ENCODE measurements at places on chromosomes 3 and 15.

DNA sequence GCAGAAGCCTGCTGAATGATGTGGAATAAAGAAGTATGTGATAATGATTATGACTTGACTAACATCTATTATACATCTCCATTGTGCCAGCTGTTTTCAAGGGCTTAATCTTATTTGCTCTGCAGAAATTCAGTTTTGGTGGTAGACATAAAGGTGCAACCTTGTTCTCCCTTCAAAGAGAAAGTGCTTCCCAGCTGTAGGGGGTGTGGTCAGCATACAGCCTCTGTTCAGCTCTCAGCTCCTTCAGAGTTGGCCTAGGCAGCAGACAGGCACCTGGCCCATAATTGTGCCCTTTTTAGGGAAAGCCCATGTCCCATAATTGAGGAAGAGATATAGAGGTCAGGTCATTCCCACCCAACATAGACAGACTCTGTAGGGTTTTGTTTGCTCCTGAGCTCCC, 104.3 kb upstream of the EOMES start:
- no peak for DNase-seq

DNA sequence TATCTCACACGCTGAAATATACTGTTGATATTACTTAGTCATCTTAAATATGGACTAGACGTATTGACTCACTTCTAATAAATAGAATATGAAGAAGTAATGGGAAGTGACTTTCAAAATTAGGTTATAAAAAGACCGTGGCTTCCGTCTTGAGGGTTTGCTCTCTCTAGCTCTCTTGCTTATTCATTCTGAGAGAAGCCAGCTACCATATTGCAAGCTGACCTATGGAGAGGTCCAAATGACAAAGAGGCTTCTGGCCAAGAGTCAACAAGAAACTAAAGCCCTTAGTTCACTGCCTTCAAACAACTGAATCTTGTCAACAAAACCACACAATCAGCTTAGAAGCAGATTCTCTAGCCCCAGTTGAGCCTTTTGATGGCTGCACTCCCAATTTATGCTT, 46.1 kb downstream of the SLC9C1 start:
- DNase-seq, result no peak

DNA sequence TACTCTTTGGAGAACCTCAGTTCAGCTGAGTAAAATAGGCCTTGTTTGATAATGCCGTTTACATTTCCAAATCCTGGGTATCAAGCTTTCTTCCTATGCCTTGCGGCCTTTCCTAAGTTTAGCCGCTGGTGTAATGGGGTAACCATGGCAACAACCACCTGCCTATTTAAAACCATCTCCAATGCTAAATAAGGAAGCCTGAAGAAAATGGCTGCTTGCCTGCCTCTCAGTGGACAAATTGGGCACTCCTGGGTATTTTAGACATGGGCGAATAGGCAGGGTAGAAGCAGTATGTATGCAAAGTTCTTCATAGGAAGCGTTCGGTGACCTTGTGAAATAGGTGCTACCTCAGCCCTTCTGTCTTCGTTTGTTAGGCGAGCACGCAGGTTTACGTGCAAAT, 122.7 kb downstream of the DGKG start:
- no peak for DNase-seq

DNA sequence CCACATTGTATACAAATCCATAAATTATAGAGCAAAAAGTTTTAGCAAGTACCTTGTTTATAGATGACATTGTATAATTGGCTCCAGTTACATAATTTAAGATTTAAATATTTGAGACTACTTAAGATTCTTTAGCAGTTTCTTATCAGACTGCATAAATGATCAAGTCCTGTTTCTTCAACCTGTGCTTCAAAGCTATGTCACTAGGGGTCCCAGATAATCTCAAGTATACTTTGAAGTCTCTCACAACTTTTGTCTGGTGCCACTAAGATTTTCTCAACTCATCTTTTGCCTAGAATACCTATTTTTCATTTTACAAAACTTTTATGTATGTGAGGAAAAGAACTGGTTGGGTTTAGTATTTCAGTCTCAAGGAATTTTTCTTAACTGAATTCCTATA, 205.5 kb downstream of the STAG1 start:
- DNase-seq, result no peak

- DNase-seq, result no peak
Observed at GRCh38 chr3:47578119-47578632, 489 bp downstream of the CSPG5 start.

- no peak for DNase-seq
Observed at GRCh38 chr15:60660290-60661051, 181.5 kb upstream of the ICE2 start.

GRCh38 chr15:80760960-80761359, 18.2 kb upstream of the CEMIP start:
- no peak for DNase-seq

GRCh38 chr15:89806210-89806558, 8.5 kb downstream of the ANPEP start:
- no peak for DNase-seq

DNA sequence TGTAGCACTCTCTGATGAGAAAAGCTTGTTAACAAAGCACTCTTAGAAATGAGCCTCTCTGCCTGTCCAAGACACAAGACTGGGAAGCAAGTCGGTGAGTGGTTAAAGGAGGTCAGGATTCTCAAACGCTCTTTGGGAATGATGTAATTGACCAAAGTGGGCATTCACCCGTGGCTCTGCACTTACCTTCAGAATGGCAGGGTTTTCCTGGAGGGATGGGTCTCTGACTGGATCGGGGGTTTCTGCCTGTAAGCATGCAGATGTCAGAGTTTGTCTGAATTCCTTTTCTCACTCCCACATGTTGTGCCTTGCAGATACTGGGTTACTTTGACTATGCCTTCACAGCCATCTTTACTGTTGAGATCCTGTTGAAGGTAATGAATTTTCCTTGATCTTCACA, 106.3 kb downstream of the CHDH start:
- no peak for DNase-seq

DNA sequence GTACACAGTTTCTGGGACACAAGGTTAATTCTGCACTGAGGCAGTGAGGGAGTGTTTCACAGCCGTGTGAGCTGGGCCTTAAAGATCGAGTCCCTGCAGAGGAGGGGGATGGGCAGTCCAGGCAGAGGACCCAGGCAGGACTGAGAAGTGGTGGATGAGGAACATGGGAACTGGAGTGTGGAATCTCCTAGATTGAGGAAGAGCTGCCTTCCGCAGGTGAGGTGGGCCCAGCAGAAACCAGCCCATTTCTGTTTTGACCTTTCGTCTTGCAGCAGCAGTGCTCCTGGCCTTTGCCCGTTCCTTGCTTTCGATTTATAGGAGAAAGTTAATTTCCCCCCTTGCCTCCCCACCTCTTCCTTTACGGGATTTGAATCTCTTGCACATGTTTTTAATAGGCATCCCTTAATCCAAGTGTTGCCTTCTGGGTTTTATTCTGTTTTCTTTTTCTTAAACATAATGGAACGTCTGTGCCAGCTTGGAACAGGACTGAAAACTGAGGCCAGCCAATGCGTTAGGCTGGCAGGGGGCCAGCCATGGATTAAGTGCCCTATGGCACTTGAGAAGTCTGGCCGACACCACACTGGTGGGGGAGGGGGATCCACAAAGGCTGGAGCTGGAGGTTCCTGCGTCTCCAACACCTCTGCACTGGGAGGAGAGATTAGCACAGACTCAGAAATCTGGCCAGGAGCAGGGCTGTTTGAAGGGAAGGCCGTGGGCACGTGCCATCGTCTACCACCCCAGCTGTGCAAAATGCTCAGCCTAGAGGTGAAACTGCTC, 78.1 kb downstream of the AAGAB start:
- no peak for DNase-seq

DNA sequence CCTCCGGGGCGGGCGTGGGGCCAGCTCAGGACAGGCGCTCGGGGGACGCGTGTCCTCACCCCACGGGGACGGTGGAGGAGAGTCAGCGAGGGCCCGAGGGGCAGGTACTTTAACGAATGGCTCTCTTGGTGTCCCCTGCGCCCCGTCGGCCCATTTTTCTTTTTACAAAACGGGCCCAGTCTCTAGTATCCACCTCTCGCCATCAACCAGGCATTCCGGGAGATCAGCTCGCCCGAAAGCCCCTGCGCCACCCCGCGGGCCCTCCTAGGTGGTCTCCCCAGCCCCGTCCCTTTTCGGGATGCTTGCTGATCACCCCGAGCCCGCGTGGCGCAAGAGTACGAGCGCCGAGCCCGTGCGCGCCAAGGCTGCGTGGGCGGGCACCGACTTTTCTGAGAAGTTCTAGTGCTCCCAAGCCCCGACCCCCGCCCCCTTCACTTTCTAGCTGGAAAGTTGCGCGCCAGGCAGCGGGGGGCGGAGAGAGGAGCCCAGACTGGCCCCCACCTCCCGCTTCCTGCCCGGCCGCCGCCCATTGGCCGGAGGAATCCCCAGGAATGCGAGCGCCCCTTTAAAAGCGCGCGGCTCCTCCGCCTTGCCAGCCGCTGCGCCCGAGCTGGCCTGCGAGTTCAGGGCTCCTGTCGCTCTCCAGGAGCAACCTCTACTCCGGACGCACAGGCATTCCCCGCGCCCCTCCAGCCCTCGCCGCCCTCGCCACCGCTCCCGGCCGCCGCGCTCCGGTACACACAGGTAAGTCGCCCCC, at the start of gene THBS1:
TSS of gene THBS1 (plus strand) at position 595 of the 757 bp plus-strand sequence. CDS start 779 bp downstream, outside the sequence.
- DNase-seq, result peak; percentile 11

GRCh38 chr15:90264671-90265070, 801 bp upstream of the NGRN start:
- DNase-seq, result no peak

DNA sequence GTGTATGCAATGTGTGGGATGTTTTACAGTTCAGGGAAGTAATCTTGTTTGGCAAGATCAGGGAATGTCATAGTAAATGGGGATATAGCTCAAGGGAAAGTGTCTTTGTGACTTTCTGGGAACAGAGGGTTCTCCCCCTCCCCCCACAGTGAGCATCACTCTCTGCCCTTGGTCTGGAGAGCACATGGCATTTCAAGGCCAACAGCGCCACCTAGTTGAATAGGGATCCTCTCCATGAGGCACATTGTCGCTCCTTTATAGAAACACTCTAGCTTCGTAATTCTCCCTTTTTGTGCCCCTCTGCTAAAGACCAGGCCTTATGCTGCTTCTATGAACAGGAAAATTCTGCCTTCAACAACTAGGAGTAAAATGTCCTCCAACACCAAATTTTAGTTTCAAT, 37.1 kb upstream of the ARNT2 start:
- DNase-seq, result no peak

DNA sequence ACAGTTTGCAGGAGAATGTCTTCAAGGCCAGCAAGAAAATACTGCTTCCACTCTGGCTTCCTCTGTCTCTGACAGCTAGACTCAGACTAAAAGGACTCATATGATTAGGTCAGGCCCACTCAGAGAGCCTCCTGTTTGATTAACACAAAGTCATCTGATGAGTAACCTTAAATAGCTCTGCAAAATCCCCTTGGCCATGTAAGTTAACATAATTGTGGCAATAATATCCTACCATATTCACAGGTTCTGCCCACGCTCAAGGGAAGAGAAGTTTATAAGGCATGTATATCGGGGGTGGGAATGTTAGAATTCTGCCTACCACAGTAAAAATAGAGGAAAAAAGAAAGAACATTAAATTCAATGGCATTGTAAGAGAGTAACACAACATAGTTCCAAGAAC, 20.6 kb upstream of the HHATL start:
- no peak for DNase-seq

DNA sequence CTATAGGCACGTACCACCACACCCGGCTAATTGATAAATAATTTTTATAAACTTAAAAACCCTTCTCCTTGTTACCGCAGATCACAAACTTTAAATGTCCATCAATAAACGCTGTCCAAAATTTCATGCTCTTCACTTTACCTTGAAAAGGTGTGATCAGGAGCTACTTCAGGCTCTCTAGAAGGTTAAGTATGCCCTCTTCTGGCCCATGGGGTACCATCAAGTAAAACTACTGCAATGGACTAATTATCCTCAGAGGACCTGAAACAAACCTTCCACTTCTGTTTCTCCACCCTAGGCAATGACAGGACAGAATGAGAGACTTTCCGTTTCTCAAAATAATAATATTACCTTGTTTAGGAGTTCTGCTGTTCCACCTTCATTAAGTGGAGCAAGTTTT, 9.2 kb downstream of the LZTFL1 start:
- DNase-seq, result no peak

- no peak for DNase-seq
Observed at GRCh38 chr3:197907196-197907595, 42.8 kb upstream of the RPL35A start.

DNA sequence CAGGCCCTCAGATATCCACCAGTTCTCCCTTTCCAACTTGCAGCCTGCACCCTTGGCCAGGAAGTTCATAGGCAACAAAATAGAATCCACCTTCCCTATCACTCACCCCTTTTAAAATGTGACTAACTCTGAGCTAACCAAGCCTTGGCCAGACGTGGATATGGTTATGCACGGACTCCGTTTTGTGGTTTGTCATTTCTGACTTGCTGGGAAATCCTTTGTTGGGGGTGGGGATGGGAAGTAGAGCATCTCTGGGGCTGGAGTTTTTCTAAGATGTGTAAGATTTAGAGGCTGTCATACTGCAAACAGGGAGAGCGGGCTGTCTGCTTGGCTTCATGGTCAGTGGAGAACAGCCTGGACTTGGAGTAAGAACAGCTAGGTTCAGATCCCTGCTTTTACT, 62.6 kb downstream of the SMAD3 start:
- DNase-seq, result no peak

DNA sequence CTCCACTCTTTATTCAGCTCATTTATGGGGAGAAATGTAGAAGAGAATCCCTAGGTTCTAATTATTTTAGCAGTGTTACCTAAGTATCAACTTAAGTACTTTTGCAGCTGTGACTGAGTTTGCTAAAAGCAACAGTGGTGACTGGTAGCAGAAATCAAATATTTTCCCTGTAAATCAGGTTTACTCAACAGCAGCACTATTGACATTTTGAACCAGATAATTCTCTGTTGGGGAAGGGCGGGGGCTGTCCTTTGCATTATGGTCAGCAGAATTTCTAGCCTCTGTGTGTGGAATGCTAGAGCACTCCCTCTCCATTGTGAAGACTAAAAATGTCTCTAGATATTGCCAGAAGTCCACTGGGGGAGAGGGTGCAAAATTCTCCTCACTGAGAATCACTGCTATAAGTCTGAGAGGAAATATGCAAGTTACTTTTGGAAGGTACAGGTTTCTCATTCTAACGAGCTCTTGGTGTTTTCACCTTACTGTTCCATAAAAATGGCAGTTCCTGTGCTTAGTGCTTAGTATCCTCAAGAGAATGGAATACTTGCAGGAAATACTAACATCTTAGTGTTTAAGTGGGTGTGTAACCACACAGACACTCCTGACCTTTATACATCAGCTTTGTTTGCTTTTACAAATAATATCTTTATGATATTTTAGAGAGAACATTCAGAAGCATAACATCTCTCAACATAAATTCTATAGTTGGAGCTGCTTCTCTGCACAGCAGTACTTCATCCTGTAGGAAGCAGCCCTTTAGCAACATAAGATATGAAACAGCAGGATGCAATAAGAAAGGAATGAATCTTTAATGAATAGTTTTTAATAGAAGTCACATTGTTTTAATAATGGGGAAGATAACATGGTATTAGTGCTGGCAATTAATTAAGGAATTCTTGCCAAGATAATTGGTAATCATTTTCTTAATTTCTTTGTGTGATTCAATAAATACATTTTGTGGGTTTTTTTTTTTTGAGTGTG, 246.5 kb upstream of the GOLIM4 start:
- DNase-seq, result no peak

GRCh38 chr3:9310043-9310442, 52.8 kb upstream of the THUMPD3 start:
- no peak for DNase-seq

- no peak for DNase-seq
Observed at GRCh38 chr3:78112291-78113010, 1072.6 kb downstream of the ROBO2 start.

Measured in activated CD8-positive, alpha-beta memory T cell treated with anti-CD3 and anti-CD28 coated beads for 1 hour (primary cell).